HFF-Myc (cell line): ENCODE measurements at places on chromosomes 3 and 15.

- no peak for DNase-seq
These were observed 57.2 kb downstream of the NIPA2 start for GRCh38 chr15:22895465-22896190.

DNA sequence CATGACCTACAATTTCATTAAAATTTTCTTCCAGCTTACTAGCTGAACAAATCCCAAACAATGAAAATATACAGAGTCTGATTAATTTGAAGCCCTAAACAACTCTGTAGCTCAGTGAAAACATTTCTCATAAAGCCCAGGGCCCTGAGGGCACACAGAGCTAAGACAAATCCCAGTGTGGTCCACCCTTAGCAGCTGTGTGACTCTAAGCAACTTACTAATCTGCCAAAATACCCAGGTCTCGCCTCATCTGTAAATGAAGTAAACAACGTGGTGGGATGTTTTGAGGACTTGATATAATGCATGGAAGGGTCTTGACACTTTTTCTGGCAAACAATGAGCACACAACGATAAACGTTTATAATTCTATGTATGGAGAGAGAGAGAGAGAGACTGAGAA, 158.4 kb downstream of the FHIT start:
- DNase-seq: no peak

- no peak for DNase-seq
These were observed 98.8 kb upstream of the MB21D2 start for GRCh38 chr3:193016437-193016901.

DNA sequence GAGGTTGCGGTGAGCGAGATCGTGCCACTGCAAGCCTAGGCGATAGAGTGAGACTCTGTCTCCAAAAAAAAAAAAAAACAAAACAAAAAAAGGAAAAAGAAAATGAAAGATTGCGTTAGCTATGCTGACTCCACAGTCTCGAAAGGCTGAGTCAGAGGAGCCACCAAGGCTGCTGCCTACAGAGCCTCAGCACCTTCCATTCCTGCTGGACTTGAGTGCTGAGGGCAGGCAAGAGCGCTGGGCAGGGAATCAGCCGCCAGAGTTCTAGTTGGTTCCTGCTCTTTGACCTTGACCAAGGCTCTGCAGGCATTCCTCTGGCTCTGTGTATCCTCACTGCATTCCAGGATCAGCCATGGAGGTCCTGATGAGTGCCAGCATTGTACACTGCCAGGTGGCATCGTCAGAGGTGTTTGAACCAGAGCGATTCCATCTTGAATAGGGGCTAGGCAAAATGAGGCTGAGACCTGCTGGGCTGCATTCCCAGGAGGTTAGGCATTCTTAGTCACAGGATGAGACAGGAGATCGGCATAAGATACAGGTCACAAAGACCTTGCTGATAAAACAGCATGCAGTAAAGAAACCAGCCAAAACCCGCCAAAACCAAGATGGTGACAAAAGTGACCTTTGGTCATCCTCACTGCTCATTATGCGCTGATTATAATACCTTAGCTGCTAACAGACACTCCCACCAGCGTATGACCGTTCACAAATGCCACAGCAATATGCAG, 5.9 kb downstream of the MESP2 start:
- no peak for DNase-seq

DNA sequence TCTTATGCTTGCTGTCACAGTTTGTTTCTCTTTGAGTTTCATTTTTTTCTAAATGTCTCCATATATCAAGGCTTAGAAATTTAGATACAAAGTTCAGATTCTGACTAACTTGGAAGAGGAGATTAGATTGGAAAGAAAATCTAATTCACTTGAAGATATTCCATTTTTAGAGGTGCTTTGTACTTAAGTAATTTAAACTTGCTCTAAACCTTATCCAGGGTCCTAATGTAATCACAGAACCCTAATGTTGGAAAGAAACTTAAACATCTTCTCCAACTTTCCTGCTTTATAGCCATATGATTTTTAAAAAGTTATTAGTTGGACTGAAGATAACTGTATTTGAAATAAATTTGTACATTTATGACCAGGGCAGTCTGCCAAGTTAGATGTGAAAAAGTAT, 81.1 kb upstream of the ARHGEF3 start:
- DNase-seq: no peak
